ENCODE measurements at places on chromosomes 6 and 20.

GRCh38 chr6:143323729-143324470 is 126.6 kb downstream of the ADAT2 start:
- no peak for DNase-seq

DNA sequence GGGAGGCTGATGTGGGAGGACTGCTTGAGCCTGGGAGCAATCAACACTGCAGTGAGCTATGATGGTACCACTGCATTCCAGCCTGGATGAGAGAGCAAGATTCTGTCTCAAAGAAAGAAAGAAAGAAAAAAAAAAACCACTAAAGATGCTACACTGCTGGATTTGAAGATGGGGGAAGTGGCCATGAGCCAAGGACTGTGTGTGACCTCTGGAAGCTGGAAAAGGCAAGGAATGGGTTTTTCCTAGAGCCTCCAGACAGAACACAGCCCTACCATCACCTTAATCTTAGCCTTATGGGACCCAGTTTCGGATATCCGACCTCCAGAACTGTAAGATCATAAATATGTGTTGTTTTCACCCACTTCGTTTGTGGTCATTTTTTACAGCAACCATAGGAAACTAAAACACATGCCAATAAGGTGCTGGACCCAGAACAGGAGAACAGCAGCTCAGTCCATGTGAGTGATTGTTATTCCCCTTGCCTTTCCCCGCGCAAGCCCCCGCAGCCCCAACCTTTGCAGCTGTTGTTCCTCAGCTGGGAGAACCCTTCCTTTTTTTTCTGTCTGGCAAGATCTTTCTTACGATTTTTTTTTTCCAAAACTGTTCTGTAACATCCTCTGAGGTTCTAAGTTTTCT is 11.1 kb upstream of the VAPB start:
- no peak for DNase-seq

DNA sequence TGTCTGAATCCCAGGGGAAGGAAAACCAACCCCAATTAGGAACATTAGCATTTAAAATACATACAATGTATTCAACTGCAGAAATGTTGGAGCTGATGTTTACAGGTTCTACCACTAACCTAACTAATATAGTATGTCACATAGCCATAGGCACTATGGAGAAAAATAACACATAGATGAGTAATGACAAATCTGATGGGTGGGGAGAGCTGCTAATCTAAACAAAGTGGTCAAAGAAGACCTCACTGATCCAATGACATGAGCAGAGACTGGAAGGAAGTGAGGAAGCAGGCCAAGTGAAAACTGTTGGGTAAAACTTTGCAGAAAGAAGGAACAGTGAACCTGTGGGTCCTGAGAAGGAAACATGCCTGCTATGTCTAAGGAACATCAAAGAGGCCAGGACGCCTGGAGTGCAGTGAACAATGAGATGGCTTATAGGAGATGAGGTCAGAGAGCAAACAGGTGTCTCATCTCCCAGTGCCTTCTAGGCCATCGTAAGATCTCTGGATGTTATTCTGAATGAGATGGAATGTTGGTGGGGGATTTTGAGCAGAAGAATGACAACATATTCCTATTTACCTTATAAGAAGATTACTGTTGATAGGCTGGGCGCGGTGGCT is 135.7 kb downstream of the ALDH8A1 start:
- no peak for DNase-seq

DNA sequence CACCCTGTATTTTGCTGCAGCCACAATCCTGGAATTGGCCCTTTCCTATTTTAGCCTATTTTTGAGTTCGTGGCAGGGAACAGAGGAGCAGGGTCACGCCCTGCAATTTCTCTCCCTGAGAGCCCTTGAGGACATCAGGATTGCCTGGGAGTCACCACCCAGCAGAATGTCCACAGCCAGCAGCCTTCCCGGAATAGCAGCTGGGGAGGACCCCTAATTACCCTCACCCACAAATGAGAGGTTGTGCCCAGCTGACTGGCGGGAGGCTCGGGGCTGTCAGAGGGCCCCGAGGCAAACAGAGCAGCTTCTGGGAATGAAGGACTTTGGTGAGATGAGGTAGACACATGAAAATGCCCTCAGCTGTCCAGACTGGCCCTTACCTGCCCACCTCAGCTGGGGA is 165.1 kb downstream of the PREX1 start:
- no peak for DNase-seq

- DNase-seq: no peak
These were observed 15.2 kb upstream of the ARFGEF3 start for GRCh38 chr6:138146544-138146943.

GRCh38 chr6:30656513-30656912 is 9.6 kb downstream of the C6orf136 start:
- DNase-seq: no peak

DNA sequence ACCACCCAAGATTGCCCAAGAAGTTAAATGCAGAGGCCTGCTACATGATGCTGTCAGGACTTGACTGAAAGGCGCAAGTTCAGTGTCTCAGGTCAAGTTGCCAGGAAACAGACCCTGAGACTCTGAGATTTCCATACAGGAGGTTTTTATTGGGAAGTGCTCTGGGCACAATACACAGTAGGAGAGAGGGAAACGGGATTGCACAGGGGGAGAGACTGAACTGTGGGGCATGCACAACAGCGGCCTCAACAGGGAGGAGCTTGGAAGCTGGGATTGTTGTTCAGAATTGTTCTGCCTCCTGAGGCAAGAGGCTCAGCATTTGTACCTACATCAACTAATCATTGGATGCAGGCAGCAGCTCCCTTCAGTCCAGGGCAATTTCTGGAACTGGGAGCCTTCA is 6.7 kb downstream of the STX11 start:
- DNase-seq: no peak

GRCh38 chr6:150129616-150130505 is 13.0 kb upstream of the PPP1R14C start:
- DNase-seq: no peak

GRCh38 chr6:19303383-19303782 is 533.8 kb upstream of the ID4 start:
- no peak for DNase-seq

- no peak for DNase-seq
These were observed 110.5 kb downstream of the ARHGAP18 start for GRCh38 chr6:129599467-129599866.

DNA sequence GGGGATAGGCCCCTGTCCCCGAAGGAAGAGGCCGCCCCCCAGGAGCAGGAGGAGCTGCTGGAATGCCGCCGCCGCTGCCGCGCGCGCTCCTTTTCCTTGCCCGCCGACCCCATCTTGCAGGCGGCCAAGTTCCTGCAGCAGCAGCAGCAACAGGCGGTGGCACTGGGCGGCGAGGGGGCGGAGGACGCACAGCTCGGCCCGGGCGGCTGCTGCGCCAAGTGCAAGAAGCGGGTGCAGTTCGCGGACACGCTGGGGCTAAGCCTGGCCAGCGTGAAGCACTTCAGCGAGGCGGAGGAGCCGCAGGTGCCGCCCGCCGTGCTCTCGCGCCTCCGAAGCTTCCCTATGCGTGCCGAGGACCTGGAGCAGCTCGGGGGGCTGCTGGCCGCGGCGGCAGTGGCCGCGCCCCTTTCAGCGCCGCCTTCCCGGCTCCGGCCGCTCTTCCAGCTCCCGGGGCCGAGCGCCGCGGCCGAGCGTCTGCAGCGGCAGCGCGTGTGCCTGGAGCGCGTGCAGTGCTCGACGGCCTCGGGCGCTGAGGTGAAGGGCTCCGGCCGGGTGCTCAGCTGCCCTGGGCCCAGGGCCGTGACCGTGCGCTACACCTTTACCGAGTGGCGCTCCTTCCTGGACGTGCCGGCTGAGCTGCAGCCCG is 630 bp downstream of the PPP1R3G start:
- no peak for DNase-seq

DNA sequence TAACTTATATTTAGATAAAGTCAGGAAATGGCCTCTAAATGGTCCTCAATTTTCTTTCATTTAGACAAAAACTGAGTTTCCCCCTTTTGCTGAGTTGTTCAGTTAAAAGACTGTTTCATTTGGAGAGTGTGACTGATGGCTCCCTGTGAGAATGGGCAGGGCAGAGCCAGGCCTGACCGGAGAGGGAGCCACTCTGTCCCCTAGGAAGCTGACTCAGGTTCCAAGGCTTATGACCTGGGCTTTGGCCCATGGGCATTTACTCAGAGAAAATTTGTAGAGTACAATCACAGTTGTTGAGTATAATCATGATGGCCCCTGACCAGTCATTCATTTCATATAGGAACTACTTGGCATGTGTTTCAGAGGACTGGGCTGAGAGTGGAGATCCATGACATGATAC is 37.0 kb upstream of the AIG1 start:
- DNase-seq: no peak

- DNase-seq: no peak
These were observed 1109.0 kb upstream of the FLRT3 start for GRCh38 chr20:15446373-15446772.

DNA sequence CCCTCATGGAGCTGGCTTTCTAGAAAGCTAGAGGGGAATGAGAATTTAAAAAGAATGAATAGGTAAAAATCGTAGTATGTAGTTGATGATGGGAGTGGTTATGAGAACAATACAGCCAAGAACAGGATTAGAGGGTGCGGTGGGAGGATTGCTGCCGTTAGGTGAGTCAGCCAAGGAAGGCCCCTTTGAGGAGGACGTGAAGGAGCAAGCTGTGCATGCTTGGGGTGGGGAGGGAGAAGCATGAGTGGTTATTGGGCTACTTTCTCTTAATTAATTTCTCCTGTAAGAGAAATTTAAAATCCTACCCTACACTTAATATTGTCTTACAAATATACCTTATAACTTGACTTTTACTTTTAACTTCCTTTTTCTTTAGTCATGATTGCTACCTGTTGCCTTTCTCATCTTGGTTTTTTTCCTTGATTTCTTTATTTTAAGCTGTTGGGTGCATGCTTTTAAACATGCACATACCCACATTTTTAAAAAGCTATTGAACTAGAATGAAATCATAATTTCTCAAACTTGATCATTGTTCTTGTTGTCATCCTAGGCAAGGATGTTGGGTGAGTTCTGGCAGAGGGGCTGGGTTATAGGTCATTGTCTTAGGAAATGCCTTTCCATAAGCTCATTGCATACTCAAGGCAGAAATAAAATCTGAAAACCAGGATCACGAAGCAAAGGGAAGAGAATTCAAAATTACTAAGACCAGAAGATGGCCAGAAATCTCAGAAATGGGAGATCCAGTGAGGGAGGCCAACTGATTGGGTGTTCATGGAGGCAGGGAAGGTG is 114.5 kb downstream of the TCP11 start:
- DNase-seq: no peak

- no peak for DNase-seq
These were observed 116.8 kb upstream of the ARID1B start for GRCh38 chr6:156660389-156660788.

DNA sequence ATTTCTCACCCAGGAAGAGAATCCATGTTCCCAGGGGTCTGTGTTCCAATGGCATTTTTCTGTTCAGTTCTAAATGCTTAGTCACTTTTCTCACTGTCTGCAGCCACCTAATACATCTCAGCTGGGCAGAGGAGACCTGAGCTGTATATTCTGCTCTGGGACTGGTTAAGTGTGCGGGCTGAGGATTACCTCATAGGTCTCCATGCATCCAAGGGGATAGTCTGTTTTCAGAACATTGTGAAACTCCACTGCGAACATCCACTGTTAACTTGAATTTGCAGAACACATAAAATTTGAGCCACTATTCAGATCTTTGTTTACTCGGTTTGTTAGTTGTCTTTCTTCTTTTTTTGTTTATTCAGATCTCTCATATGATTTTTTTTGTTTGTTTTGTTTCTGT is 947.1 kb downstream of the TFAP2A start:
- no peak for DNase-seq

DNA sequence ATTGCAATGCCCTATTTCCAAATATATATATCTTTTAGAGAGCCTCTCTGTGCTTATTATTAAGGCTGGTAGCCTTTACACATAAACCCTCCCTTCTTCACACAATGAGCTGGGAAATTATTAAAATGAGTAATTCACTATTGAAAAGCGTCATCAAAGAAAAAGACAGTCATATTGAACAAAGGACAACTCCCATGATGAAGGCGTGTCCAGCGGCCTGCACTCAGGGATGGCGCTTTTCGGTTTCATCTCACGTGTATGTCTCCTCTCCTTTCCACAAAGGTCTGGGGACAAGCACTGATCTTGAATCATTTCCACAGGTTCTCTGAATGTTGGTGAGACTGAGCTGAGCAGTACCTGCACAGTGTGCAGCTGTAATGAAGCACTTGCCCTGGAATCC is 3.5 kb downstream of the SERPINB9 start:
- DNase-seq: no peak

- DNase-seq: no peak
These were observed 199.7 kb downstream of the BCAS1 start for GRCh38 chr20:53870426-53871315.

DNA sequence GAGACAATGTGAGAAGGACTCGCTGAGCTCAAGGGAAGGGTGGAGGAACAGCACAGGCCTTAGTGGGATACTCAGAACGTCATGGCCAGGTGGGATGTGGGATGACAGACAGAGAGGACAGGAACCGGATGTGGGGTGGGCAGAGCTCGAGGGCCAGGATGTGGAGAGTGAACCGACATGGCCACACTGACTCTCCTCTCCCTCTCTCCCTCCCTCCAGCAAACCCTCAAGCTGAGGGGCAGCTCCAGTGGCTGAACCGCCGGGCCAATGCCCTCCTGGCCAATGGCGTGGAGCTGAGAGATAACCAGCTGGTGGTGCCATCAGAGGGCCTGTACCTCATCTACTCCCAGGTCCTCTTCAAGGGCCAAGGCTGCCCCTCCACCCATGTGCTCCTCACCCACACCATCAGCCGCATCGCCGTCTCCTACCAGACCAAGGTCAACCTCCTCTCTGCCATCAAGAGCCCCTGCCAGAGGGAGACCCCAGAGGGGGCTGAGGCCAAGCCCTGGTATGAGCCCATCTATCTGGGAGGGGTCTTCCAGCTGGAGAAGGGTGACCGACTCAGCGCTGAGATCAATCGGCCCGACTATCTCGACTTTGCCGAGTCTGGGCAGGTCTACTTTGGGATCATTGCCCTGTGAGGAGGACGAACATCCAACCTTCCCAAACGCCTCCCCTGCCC is 1.7 kb downstream of the TNF start:
- no peak for DNase-seq

- DNase-seq: no peak
These were observed 975 bp upstream of the TFAP2A start for GRCh38 chr6:10415617-10416480.

Measured in naive B cell (primary cell).